ENCODE measurements at places on chromosomes 5 and 9.

DNA sequence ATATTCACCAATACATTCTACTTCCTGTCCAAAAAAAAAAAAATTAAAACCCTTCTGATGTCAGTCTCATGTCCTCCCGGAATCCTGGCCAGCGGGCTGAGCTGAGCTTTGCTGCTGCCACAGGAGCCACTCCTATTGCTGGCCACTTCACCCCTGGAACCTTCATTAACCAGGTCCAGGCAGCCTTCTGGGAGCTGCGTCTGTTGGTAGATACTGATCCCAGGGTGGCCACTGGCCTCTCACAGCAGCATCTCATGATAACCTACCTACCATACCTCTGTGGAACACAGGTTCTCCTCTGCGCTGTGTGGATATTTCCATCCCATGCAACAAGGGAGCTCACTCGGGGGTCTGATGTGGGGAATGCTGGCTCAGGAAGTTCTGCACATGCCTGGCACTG, 21.0 kb upstream of the NPM1 start:
- DNase-seq, result no peak

DNA sequence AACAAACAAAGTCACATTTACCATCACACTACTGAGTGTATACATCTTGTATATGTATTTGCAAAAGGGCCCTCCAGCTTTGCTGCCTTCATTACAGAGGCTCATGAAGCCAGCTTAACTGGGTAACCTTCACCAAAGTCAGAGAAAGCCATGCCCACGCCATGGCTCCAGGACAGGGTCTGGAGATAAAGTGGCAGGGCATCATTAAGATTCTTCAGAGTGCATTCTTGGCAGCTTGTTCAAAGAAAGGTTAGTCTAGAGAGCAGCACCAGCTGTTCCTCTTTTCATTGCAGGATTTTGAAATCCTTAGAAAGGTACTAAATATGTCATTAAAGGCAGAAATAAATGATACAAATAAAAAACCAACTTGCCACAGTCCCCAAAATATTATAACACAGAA, 333.2 kb downstream of the NDUFS4 start:
- DNase-seq, result no peak

GRCh38 chr9:116639251-116639741, 47.8 kb upstream of the TRIM32 start:
- no peak for DNase-seq

- no peak for DNase-seq
Observed at GRCh38 chr5:138460032-138460693, 5.1 kb upstream of the EGR1 start.

DNA sequence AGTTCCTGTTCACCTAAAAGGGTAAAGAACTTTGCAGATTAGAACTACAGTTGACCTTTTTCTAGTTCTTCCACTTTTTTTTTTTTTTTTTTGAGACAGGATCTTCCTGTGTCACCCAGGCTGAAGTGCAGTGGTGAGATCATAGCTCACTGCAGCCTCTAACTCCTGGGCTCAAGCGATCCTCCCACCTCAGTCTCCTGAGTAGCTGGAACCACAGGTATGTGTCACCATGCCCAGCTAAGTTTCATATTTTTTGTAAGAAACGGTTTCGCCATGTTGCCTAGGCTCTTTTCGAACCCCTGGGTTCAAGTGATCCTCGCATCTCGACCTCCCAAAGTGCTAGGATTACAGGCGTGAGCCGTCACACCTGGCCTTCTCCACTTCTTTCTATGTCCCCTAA, 39.7 kb upstream of the TNFAIP8 start:
- DNase-seq, result no peak

Measured in effector CD8-positive, alpha-beta T cell (primary cell).